ENCODE measurements at places on chromosomes 4 and X.

- no peak for DNase-seq
Measured at GRCh38 chrX:52553995-52554642, 37.3 kb upstream of the XAGE1B start.

GRCh38 chr4:159363361-159363760, 260.5 kb downstream of the RAPGEF2 start:
- DNase-seq: no peak

DNA sequence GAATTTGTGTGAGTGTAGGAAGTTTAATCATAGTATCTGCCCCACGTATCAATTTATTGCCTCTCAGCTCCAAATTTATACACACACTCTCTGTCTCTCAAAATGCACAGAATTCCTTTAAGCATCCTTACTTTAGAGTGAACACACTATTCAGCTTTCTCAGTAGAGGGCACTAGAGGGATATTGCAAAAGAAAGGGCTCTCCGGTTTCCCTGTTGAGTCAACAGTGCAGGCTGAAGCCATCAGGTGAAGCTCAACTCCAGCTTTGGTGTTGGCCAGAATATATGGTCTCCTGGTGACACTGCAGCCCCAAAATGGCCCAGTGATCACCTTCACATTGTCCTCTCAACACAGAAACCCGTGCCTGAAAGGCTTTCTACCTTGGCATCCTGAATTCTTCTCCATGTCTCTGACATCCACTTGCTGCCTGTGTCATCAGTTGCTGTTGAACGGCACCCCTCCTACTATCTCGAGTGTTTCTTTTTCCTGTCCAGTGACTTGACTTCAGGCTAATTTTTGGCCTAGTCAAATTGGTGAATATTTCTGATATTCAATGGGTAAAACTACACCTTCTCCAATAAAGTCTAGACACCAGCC, 670.5 kb downstream of the GABRG1 start:
- DNase-seq: no peak

GRCh38 chr4:26074712-26075430, 160.9 kb downstream of the SMIM20 start:
- DNase-seq: no peak

- DNase-seq: no peak
Measured at GRCh38 chrX:109943740-109944092, 59.2 kb upstream of the TMEM164 start.

DNA sequence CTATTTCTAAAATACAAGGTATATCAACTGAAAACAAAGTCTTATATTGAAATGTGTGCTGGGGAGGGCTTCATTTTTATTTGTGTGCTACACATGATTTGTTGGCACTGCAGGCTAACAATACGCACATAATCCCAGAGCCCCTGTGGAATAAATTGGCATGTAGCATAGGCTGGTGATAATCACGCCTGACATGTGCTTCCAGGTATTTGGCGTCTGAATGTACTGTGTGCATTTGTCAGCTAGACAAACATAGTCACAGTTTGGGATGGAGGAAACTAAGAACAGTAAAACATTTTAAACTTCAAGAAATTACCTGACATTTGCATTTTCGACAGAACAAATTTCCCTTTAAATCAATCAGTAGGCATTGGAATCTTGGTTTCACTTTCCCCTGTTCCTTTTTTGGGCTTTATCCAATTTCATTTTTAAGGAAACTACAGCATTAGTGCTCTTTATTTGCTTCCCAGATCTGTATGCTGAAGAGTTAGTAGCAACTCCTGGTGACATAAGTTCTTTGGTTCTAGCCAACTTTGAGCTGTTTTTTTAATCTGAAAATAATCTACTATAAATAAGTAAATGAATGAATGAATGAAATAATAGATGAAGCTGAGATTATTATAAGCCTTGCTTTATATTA, 472.3 kb downstream of the PDHA2 start:
- no peak for DNase-seq

Data from BJ (cell line).